ENCODE measurements at places on chromosomes 13 and 19.

- DNase-seq, result no peak
These were observed 3.5 kb downstream of the STARD13 start for GRCh38 chr13:33281951-33282595.

- no peak for DNase-seq
These were observed 9.0 kb downstream of the ZNF808 start for GRCh38 chr19:52536448-52536800.

- DNase-seq, result no peak
These were observed 6.3 kb downstream of the ZNF45 start for GRCh38 chr19:43928820-43929219.

GRCh38 chr19:6930190-6930589, 42.8 kb downstream of the ADGRE1 start:
- DNase-seq, result no peak

DNA sequence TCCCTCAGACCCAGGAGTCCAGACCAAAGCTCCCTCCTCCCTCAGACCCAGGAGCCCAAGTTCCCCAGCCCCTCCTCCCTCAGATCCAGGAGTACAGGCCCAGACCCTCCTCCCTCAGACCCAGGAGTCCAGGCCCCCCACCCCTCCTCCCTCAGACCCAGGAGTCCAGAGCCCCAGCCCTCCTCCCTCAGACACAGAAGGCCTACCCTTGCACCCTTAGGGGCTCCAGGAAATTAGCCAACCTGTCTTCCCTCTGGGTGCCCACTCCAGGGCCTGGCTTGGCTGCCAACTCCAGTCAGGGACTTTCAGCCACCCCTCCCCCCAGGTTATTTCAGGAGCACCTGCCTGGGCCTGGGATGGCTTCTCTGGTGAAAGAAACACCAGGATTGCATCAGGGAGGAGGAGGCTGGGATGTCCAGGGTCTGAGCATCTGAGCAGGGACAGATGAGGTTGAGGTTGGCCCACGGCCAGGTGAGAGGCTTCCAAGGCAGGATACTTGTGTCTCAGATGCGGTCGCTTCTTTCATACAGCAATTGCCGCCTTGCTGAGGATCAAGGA, at the start of gene FGF21:
Gene FGF21 (plus strand): TSS at position 441 of the 558 bp plus-strand sequence. CDS start 713 bp downstream, outside the sequence.
- no peak for DNase-seq

All from GM13976 (cell line).